ENCODE measurements at places on chromosomes 1 and 21.

DNA sequence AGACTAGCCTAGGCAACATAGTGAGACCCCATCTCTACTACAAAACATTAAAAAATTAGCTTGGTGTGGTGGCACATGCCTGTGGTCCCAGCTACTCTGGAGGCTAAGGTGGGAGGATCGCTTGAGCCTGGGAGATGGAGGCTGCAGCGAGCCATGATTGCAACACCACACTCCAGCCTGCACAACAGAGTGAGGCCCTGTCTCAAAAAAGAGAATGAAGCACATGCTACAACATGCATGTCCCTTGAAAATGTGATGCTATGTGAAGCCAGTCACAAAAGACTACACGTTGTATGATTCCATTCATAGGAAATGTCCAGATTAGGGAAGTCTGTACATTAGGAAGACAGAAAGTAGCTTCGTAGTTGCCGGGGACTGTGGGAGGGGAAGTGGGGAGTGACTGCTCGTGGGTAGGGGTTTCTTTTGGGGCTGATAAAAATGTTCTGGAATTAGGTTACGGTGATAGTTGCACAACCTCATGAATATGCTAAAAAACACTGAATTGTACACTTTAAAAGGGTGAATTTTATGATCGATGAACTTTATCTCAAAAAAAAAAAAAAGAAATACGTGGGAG is 202.1 kb downstream of the KAZN start:
- DNase-seq = no peak

GRCh38 chr1:109756848-109757521 is 6.7 kb downstream of the EPS8L3 start:
- DNase-seq = no peak

GRCh38 chr1:115062542-115063004 is 26.7 kb downstream of the TSPAN2 start:
- no peak for DNase-seq

DNA sequence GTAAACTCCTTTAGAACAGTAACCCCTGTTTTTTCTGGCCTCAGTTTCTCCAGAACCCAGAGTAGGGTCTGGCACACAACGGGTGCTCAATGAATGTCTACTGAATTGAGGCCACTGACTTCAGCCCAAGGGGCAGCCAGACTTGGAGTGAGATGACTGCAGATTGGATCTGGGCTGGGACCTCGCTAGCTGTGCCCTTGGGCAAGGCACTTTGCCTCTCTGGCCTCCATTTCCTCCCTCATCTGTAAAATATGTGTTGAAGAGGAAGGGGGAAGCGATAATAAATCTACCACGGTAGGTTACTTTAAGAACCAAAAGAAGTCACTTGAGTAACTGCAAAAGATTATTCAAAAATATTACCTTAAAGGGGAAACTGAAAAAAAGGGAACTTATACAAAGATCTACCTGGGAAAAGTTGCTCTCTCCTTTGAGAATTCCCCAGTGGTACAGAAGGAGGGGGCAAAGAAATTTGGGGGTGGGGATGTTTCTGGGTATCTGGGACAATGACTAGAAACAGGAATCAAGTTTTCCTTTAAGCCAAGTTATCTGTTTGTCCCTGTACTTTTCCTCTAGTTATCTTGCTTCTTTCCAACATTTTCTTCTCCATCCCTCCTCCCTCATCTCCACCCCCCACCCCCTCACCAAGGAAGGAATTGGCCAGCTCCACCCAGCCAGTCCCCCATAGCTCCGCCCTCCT is 394 bp upstream of the GRHL3 start:
- DNase-seq = no peak

GRCh38 chr1:234997201-234997895 is 131.3 kb downstream of the TOMM20 start:
- peak; percentile 97 for DNase-seq

DNA sequence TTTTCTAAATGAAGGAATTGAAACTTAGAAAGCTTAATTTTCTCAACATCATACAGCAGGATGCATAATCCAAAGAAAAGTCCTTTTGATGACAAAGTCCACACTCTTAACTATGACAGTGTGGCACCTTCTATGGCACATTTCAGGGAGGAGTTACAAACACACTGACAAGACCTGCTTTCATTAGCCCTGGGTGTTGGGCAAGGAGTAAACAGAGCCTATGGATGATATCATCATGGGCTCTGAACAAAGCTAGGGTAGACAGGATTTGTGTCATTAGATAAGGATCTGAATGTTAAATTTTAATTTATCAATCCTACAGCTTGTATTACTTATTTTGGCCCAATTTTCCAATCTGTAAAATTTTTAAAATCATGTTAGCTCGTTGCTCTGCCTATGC is 62.6 kb upstream of the DENND1B start:
- no peak for DNase-seq

DNA sequence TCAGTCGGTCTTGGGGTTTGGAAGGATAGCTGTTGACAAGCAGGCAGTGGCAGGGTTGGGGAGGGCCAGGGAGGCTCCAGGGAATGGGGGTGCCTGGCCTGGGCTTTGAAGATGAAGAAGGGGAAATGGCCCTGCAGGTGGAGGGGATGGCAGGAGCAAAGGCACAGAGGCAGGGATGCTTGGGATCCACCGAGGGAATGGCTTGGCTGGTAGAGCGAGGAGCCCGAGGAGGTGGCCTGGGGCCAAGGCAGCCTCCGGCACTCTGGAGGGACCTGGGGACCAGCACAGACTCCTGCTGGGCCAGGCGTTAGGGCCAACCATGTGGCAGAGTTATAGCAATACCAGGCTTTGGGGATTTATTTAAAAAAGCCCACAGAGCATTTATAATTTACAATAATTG is 62.9 kb upstream of the EDN2 start:
- no peak for DNase-seq

- DNase-seq = no peak
Measured at GRCh38 chr1:163161841-163162240, 40.9 kb downstream of the RGS5 start.

- DNase-seq = no peak
Measured at GRCh38 chr21:46294647-46295176, 8.6 kb downstream of the YBEY start.

Measured in GM04504 (cell line).